ENCODE measurements at places on chromosomes 12 and 14.

DNA sequence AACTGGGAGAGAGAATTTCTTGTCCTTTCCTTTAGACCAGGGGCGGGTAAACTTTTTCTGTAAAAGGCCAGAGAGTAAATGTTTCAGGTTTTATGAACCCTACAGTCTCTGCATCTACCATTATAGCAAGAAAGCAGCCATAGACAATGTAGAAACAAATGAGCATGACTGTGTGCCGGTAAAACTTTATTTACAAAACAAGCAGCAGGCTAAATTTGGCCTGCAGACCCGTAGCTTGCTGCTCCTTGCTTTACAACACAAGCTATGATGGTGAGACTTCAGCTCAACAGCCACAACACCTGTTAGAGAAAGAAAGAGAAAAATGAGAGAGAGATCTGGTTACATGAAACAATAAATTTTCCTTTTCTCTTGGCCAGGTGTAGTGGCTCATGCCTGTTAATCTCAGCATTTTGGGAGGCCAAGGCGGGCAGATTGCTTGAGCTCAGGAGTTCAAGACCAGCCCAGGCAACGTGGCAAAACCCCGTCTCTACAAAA lies 4.2 kb upstream of the CDC42BPB start:
- no peak for DNase-seq

DNA sequence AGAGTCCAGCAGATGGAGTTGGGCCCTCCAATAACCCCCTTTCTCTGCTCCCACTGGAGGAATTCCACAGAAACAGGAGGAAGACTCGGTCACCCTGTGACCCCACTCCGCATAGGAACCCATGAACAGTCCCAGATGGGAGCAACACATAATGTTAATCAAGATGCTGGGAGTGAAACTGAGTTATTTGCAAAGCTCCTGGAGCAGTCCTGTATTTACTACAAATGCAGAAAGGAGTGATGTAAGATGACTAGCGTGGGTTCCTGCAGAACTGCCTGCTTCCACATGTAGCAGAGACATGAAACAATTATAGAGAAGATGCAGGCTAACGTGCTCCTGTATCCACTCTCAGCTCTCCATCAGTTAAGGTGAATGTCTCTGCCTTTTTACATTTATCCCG lies 274.7 kb downstream of the FOXN3 start:
- no peak for DNase-seq

GRCh38 chr14:52596320-52596719 lies 43.7 kb downstream of the GPR137C start:
- DNase-seq, result no peak

DNA sequence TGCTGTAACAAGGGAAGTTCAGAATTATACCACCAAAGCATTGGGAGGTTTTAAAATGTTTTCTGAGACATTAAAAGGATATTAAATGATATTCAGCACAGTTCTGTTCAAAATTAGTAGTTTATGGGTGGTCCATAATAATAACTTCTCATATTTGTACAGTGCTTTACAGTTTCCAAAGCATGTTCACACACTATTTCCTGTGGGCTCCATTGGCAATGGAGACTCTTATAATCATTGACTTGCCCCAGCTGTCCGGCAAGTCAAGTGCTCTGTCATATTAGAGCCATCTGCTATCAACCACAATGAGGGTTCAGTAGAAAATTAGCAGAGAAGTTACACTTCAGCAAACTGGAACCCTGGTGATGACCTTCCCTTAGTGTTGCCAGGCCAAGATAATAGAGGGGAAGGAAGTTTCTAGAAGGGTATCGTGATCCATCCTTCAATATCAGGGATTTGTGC lies 526.6 kb upstream of the CCDC196 start:
- no peak for DNase-seq

DNA sequence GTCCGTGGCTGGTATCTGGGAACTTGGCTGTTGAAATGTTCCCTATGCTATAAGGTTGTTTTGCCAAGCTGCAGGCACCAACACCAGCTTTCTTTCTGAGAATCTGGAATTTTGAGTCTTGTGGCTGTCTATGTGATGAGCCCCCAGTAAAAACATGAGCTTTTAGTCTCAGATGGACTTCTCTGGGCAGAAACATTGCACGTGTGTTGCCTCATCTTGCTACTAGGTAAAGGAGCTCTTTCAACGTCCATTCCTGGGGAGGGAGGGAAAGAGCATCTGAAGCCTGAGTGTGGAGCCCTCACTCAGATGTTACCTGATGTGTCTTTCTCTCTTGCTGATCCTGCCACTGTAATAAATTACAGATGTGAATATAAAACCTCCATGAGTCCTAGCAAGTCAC lies 183.8 kb upstream of the LHX5 start:
- no peak for DNase-seq

DNA sequence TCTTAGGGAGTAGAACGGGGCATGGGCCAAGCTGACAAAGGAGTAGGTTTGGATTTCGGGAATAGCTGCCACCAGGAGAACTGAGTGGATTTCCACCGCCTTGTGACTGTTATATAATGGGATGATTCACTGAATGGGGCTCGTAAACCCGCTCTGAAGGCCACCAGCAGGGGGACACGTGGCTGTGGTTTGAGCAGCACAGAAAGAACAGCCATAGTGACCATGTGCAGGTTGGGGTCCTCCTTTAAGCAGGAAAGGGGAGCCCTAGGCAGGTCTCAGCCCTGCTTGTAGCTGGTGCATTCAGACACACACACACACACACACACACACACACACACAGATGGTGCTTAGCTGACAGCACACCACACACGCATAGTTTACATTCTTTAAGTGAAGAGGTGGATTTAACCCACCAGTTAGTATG lies 8.6 kb upstream of the ASB2 start:
- DNase-seq, result no peak

DNA sequence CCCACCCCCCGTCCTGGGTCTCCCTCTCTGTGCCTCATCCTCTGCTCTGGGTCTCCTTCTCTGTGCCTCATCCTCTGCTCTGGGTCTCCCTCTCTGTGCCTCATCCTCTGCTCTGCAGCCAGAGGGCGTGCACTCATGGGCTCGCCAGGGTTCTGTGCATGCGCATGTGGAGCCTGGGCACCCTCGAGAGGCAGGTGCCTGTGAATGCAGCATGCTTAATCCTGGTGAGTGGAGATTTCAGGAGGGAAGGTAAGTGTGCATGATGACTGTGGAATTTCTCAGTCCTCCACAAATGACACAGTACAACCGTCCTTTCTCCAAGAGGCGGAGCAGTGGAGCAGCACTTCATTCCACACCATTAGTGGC lies 65.2 kb downstream of the EP400 start:
- no peak for DNase-seq

DNA sequence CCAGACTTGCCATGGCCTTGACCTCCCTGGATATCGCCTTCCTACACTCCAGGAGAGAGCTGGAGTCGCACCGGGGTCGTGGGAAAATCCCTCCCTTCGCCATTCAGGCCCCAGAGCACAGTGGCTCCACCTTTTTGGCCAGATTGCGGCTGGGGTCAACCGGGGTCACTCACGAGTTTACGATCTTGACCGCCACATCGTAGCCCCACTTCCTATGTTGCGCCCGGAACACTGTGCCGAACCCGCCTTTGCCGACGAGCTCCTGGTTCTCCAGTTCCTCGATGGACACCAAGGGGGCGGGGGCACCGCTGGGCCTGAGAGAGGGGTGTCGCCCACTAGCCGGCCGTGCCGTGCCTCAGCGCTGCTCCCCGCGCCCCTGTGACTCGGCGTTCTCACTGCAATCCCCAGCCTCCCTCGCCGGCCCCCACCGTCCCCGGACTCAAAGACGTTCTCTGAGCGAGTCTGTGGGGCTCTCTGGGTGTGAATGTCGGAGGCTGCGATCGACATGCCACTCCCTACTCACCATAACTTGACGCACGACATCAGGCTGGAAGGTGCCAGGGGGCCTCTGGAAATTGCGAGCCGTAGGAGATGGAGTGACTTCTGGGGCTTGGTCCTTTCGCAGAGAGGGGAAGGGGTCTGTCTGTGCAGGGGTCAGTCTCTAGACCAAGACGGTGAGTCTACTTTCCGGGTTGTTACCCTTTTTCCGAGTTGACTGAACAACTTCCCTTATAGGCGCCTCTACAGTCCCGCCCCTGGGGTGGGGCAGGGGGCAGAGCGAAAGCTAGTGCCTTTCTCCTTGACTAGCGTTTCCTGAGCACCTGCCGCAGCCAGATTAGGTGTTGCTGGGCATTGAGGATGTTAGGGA lies at the start of gene RIPK3:
RIPK3 (minus strand) TSS at position 708 of the 868 bp plus-strand sequence; CDS start at position 543, 165 bp downstream.
- peak; percentile 75 for DNase-seq
